Smooth muscle cell of the pulmonary artery (primary cell): ENCODE measurements at places on chromosomes 5 and 9. TPM values are rescaled to one million over a fixed set of nuclear protein-coding genes. Genes with fewer than 3 reads are reported as not detected.

The KIF4B gene
- under 0.01 TPM in 1 of 2 replicates, not detected in the other for total RNA-seq

The PCDHGB4 gene
- total RNA-seq = 26.1 and 54.1 TPM in 2 replicates

The GDF9 gene
- total RNA-seq = 0.26 TPM in 2 replicates

The KCNV2 gene
- not detected in 2 replicates for total RNA-seq

The THG1L gene
- 16.6 and 24.0 TPM in 2 replicates for total RNA-seq

The GOLPH3 gene
- total RNA-seq = 67.9 and 81.4 TPM in 2 replicates

The EQTN gene
- total RNA-seq = not detected in 2 replicates

The SIGMAR1 gene
- 72.6 and 108 TPM in 2 replicates for total RNA-seq

The GNA14 gene
- 1.6 and 6.3 TPM in 2 replicates for total RNA-seq

The ISCA1 gene
- total RNA-seq = 20.2 and 26.7 TPM in 2 replicates

The RGS3 gene
- 98.1 and 101 TPM in 2 replicates for total RNA-seq

The SCGB3A2 gene
- not detected in 2 replicates for total RNA-seq

The FAM78A gene
- 0.69 and 0.85 TPM in 2 replicates for total RNA-seq

The IFNE gene
- total RNA-seq = 10.4 and 30.1 TPM in 2 replicates

The IL3 gene
- total RNA-seq = not detected in 2 replicates

The FCN1 gene
- total RNA-seq = not detected in 2 replicates

The FOXD4 gene
- 0.13 and 0.17 TPM in 2 replicates for total RNA-seq

The SPATA31C1 gene
- not detected in 2 replicates for total RNA-seq

The HSD17B4 gene
- total RNA-seq = 182 and 192 TPM in 2 replicates

The ZFP37 gene
- total RNA-seq = 2.3 and 3.0 TPM in 2 replicates

The F12 gene
- total RNA-seq = 0.17 TPM in 1 of 2 replicates, not detected in the other

The ZNF483 gene
- total RNA-seq = 1.1 and 1.6 TPM in 2 replicates

The SLC6A3 gene
- total RNA-seq = not detected in 2 replicates

The CD14 gene
- 4.8 and 5.2 TPM in 2 replicates for total RNA-seq

The TLE1 gene
- 31.7 and 34.3 TPM in 2 replicates for total RNA-seq

The CCDC112 gene
- 2.9 and 4.0 TPM in 2 replicates for total RNA-seq

The HMCN2 gene
- 0.07 and 0.17 TPM in 2 replicates for total RNA-seq

The ALDOB gene
- total RNA-seq = not detected in 2 replicates

The SHOC1 gene
- under 0.01 TPM in 1 of 2 replicates, not detected in the other for total RNA-seq

The TIMD4 gene
- total RNA-seq = not detected in 2 replicates

The FOXD4L6 gene
- total RNA-seq = 0.13 and 0.17 TPM in 2 replicates

The LCN9 gene
- not detected in 2 replicates for total RNA-seq

The ADCY2 gene
- 0.07 TPM in 1 of 2 replicates, not detected in the other for total RNA-seq

The LHX3 gene
- total RNA-seq = not detected in 2 replicates

The ST8SIA4 gene
- total RNA-seq = 0.30 and 1.1 TPM in 2 replicates

The CDC20B gene
- 0.07 TPM in 1 of 2 replicates, not detected in the other for total RNA-seq

The CEP78 gene
- total RNA-seq = 9.8 and 10.7 TPM in 2 replicates

The GDA gene
- 0.13 TPM in 1 of 2 replicates, not detected in the other for total RNA-seq

The GABRP gene
- not detected in 2 replicates for total RNA-seq

The PCDHGB1 gene
- 2.2 and 3.8 TPM in 2 replicates for total RNA-seq

The DNAJB5 gene
- total RNA-seq = 10.2 and 10.5 TPM in 2 replicates

The HABP4 gene
- total RNA-seq = 12.1 and 15.8 TPM in 2 replicates

The GLIPR2 gene
- 18.8 and 27.0 TPM in 2 replicates for total RNA-seq

The PRDM9 gene
- not detected in 2 replicates for total RNA-seq

The GOLGA2 gene
- total RNA-seq = 124 and 137 TPM in 2 replicates

The ZNF454 gene
- total RNA-seq = 1.9 and 2.8 TPM in 2 replicates

The SPAAR gene
- 0.13 and 0.26 TPM in 2 replicates for total RNA-seq

The ANKRD20A1 gene
- not detected in 2 replicates for total RNA-seq
